Activated CD4-positive, alpha-beta T cell treated with anti-CD3 and anti-CD28 coated beads, Interleukin-2, amount 50 U/mL, for 48 hours (primary cell): ENCODE measurements at places on chromosomes 11 and 22.

GRCh38 chr22:49209452-49210195 is 618.0 kb downstream of the BRD1 start:
- no peak for DNase-seq

GRCh38 chr22:43474161-43475101 is 62.6 kb downstream of the MPPED1 start:
- DNase-seq, result no peak

DNA sequence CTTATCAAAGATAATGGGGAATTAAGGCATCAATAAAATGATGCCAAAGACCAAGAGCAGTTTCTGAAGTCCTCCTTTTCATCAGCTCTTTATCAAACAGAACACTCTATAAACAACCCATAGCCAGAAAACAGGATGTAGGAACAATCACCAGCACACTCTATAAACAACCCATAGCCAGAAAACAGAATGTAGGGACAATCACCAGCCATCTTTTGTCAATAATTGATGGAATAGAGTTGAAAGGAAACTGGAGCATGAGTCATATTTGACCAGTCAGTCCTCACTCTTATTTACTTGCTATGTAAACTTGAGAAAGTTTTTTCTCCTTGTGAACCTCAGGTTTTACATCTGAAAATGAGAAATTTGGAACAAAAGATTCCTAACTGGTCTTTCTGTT is 10.0 kb downstream of the MS4A2 start:
- no peak for DNase-seq

- no peak for DNase-seq
These were observed 59.0 kb downstream of the ARL14EP start for GRCh38 chr11:30381879-30382278.

DNA sequence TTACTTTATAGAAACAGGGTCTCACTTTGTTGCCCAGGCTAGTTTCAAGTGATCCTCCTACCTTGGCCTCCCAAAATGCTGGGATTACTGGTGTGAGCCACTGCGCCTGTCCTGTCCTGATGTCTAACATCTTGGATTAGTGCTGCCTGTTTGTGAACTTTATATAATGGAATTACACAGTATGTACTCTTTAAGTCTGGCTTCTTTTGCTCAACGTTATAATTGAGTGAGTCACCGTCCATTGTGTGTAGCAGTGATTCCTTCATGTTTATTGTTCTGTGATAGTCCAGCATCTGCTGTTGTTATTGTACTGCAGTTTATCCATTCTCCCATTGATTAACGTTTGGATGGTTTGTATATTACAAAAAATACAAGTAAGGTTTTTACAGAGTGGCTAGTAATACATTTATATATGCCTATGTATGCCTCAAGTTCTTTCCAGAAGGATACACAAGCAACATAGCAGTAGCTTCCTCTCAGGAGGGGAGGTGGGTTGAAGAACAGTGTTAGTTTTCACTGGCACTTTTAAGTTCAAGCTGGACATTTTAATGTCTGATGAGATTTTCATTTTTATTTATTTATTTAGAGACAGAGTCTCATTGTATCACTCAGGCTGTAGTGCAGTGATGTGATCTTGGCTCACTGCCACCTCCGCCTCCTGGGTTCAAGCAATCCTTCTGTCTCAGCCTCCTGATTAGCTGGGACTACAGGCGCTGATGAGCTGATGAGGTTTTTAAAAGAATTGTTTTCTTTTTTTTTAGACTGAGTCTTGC is 25.2 kb upstream of the MICALL1 start:
- no peak for DNase-seq

- no peak for DNase-seq
These were observed 525.8 kb upstream of the FAT3 start for GRCh38 chr11:91698845-91699244.

DNA sequence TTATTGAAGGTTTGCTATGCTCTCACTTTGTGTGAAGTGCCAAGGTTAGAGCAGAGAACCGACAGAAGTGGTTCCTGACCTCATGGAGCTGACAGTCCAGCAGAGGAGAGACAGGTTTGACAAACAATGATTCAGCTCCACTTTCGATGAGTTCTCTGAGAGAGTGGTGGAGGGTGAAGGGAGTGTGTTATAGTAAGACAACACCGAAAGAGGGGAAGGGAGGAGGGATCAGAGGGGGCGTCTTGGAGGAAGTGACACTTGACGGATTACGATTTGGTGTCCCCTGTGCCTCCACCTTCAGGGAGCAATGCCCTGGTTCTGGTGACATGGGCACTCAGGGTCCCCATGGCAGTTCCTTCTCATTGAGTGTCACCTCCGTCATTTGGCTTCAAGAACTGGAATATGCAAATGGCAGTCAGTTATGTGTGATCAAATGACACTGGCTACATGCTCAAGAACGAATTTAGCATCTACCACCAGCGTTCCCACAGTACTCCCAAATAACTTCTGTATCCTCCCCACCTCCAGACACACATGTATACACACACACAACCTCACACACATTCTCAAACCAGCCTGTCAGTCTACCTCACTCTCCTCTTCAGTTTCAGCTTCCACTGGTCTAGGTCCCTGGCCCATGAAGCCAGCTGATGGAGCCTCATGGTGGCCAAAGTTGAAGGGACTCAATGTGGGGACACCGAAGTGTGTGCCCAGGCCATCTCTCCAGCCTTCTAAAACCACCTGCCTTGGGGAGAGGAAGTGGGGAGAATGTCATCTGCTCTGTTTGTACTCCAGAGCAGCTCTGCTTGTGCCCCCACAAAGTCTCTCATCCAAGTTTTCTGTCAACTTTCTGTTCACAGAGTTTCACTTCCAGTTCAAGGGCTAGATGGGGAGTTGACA is 31.4 kb upstream of the NUP160 start:
- DNase-seq, result no peak

DNA sequence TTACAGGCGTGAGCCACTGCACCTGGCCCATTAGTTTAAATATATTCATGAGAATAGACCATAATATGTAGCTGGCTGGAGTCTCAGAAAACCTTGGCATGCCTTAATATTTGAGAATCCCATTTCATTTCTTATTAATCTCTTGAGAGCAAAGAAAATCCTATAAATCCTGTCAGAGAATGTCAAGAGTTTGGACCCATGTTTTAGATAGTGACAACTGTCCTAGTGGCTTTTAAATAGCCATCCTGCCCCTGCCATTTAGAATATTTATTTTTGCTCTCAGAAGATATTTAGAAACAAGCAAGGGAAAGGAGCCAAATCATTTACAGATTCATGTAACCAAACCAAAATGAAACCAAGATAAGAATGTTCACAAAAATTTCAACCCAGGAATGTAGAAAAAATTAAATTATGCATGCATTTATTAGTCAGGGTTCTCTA is 107.2 kb downstream of the SWAP70 start:
- no peak for DNase-seq

DNA sequence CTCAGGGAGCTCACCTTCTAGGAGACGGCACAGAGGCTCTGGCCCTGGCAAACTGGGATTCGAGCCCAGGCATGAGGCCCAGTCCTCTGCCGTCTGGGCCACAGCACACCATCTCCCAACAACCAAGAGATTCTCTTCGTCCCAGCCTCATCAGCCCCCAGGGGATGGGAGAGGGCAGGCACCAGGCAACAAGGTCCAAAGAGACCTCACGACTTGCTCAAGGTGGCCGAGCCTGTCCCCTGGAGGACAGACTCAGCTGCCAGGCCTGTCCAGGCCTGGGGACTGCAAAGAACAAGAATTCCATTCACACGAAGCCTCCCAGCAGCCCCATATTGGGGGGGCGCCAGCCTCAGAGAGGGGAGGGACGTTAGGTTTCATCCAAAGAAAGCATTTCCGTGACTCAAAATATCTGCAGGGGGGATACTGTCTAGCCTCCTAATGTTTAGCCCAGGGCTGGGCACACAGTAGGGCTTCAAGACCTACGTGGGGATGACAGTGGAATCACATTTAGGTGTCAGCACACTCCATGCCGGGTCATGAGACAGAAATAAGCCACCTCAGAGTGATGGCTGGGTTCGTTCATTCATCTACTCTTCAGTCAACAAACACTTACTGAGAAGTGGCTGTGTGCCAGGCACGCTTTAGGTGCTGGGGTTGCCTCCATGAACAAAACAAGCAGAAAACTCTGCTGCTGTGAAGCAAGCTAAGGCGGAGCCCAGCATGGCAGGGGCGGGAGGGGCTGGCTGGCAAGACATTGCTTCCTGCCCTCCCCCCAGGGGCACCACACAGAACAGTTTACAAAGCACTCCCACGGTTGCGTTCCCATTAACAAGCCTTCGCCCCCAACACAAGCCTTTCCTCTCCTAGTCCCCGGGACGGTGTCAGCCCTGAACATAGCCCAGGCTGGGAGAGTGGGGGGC is 1.2 kb downstream of the CARNS1 start:
- DNase-seq, result no peak

GRCh38 chr11:80603472-80603871 is 1162.6 kb upstream of the TENM4 start:
- DNase-seq, result no peak

DNA sequence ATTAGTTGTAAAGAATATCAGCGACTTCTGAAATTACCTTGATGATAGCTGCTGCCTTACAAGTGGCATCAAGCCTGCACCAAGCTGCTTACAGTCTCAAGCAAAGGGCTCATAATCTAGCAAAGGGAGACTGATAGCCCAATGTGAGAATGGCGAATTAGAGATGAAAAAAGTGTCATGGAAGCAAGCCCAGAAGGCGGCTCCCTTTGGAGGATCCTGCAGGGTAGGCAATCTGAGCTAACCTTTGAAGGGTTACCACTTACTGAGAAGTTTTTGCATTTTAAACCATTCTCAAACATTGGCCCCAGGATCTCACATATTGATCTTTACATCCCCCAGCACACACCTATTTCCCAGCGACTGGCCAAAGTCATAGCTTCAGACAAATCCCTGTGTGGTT is 18.5 kb downstream of the GAB2 start:
- DNase-seq, result no peak

- DNase-seq, result no peak
These were observed 7.6 kb downstream of the POU2AF2 start for GRCh38 chr11:111253131-111253530.

GRCh38 chr11:124197999-124198398 is 14.9 kb downstream of the OR10D3 start:
- no peak for DNase-seq

DNA sequence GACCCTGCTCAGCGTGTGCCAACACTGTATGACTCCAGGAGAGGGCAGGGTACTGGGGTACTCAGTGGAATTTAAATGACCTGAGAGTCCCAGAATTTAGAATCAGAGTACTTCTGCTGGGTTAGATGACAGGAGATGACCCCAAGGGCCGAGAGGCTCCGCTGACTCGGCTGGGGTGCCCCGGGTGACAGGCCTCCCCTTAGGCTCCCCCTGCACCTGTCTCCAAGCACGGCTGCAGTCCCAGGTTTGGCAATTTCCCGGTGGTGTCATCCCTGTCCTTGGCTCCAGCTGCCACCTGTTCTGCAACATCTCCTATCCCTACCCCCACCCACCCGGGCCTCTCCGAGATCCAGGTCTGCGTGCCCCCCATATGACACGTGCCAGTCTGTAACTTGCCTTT is 1.3 kb downstream of the ACTN3 start:
- DNase-seq, result no peak

DNA sequence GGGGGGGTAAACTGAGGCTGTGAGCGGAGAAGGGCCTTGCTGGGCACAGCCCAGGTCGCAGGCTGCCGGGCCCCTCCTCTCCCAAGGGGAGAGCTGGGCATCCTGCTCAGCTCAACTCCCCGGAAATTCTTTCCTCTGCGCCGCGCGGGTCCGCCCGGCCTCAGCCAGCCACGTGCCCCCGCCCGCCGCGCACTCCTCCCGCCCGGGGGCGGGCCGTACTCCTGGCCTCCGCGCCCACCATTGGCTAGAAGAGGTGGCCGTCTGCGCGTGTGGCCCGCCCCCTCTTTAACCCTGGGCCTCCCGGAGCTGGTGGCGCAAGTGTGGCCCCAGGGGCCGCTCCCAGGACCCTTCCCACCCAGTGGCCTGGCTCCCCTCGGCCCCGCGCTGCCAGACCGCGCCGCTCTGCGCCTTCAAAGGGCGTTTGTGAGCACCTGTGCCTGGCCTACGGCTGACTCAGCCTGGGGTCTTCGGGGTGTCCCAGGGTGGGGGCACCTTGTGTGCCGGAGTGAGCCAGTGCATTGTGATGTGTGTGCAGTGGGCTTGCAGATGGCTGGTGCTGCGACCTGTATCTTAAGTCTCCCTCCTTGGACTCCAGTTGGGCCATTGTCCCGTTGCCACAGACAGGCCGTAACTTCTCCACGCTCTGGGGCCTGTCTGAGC is 2.0 kb downstream of the MRGPRF start:
- DNase-seq, result peak; percentile 51

DNA sequence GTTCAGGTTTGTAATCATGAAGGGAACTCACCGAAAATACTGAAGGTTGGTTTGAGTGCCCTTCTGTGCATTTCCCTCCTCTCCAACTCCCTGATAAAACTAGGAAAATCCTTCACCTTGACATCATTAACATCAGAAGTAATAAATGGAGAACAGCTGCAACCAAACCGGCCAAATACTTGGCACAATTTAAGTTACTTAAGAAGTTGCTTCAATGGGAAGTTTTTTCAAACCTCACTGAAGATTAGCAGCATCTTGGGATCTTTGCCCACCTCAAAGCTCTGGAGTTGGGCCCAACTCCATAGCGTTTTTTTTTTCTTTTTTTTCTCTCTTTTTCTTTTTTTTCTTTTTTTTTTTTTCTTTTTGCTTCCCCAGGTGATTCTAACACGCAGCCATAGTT is 784.8 kb downstream of the KCNA4 start:
- DNase-seq, result no peak

- no peak for DNase-seq
These were observed at the start of gene TENM4 for GRCh38 chr11:79440571-79441460. TSS of gene TENM4 (minus strand) at chr11:79441030. CDS start at chr11:79069944, 371,086 bp downstream.
